ENCODE measurements at places on chromosomes 1 and 21.

DNA sequence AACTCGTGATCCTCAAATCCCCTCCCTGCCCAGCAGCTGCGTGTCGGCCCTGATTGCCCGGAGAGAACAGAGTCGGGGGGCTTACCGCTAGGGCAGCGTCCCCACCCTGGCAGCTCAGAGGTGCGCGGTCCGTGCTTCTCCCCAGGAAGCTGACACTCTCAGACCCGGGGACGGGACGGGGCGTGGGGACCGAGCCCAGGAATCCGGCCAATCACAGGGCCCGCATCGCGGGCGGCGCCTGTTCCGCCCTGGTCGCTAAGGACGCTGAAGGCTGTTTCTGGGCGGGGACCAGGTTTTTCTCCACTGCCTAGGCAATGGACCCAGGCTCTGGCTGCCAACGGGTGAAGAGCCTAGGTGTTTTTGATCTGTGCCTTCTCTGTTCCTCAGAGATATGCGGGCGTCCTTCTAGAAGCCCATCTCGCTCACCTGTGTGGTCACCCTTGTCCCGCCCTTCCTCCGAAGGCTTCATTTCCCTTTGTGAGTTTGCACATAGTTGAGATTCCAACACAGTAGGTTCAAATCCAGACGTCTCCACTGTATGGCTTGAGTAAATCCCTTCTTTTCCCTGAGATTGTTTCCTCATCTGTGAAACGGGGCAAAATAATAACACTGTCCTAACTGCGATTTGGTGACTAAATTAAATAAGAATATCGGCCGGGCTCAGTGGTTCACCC, at the start of gene C1orf87:
C1orf87 (minus strand) TSS at position 166 of the 674 bp plus-strand sequence. CDS start 1,127 bp downstream, outside the sequence.
- no peak for DNase-seq

- DNase-seq: no peak
Observed at GRCh38 chr1:95168761-95169351, 51.7 kb downstream of the TLCD4 start.

GRCh38 chr1:17624611-17625233, 85.2 kb downstream of the ARHGEF10L start:
- no peak for DNase-seq

- no peak for DNase-seq
Observed at GRCh38 chr1:222047366-222047765, 305.5 kb upstream of the DUSP10 start.

GRCh38 chr1:172480431-172480830, 36.6 kb upstream of the PIGC start:
- DNase-seq: no peak

- no peak for DNase-seq
Observed at GRCh38 chr1:183966487-183966886, 71.0 kb downstream of the COLGALT2 start.

DNA sequence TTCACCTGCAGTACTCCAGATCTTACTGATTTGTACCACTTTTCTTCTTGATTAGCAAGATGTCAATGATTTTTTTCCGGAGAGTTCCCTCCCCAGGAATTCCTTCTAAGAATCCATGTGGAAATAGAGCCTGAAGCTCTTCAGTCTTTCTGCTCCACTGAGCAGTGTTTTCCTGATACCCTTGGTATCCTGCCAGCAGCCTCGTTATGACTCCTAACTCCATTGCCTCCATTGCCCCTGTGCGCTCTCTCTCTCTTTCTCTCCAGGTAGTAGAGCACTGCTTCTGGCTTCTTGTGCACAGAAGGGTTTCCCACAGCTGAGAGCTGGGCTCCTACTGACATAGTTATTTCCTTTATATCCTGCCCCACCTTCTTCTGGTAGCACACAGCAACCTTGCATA, 12.2 kb downstream of the UBE2U start:
- no peak for DNase-seq

GRCh38 chr1:30123896-30124295, 599.5 kb downstream of the MATN1 start:
- no peak for DNase-seq

- no peak for DNase-seq
Observed at GRCh38 chr1:2086446-2087078, 36.4 kb downstream of the PRKCZ start.

- DNase-seq: no peak
Observed at GRCh38 chr1:221437926-221438325, 304.0 kb downstream of the DUSP10 start.

- DNase-seq: peak; percentile 5
Observed at GRCh38 chr1:86866665-86867064, 47.3 kb downstream of the SELENOF start.

- DNase-seq: no peak
Observed at GRCh38 chr1:20413776-20414140, 72.3 kb downstream of the CAMK2N1 start.
